Type B pancreatic cell (in vitro differentiated cells): ENCODE measurements at places on chromosomes 16 and 17. TPM values are rescaled to one million over a fixed set of nuclear protein-coding genes. Genes with fewer than 3 reads are reported as not detected.

NUDT7 gene
- 4.8 and 6.2 TPM in 2 replicates for total RNA-seq

FBRS gene
- 77.3 and 78.2 TPM in 2 replicates for total RNA-seq

VEZF1 gene
- total RNA-seq: 53.3 and 73.2 TPM in 2 replicates

CES5A gene
- total RNA-seq: not detected in 2 replicates

CCL13 gene
- total RNA-seq: not detected in 2 replicates

PTX4 gene
- not detected in 2 replicates for total RNA-seq

CD300LG gene
- total RNA-seq: not detected in 2 replicates

KIF2B gene
- total RNA-seq: not detected in 2 replicates

C16orf54 gene
- total RNA-seq: 2.1 and 3.3 TPM in 2 replicates

KRTAP4-5 gene
- total RNA-seq: not detected in 2 replicates

NOG gene
- total RNA-seq: 1.7 and 13.7 TPM in 2 replicates

CDH8 gene
- 8.0 and 8.2 TPM in 2 replicates for total RNA-seq

CNGB1 gene
- 0.19 and 2.3 TPM in 2 replicates for total RNA-seq

PNMT gene
- total RNA-seq: 3.3 and 5.4 TPM in 2 replicates

ODF4 gene
- total RNA-seq: not detected in 2 replicates

DPEP2 gene
- not detected in 2 replicates for total RNA-seq

NTN3 gene
- total RNA-seq: 1.2 and 4.5 TPM in 2 replicates

TAT gene
- 0.14 TPM in 1 of 2 replicates, not detected in the other for total RNA-seq

KRTAP16-1 gene
- total RNA-seq: not detected in 2 replicates

SPIRE2 gene
- total RNA-seq: 17.1 and 18.6 TPM in 2 replicates

CCDC47 gene
- 71.8 and 78.2 TPM in 2 replicates for total RNA-seq

CCDC200 gene
- total RNA-seq: not detected in 2 replicates

HBA2 gene
- total RNA-seq: not detected in 2 replicates

CDC42EP4 gene
- 24.7 and 78.8 TPM in 2 replicates for total RNA-seq

SLFN11 gene
- 19.8 and 30.7 TPM in 2 replicates for total RNA-seq
